ENCODE measurements at places on chromosomes 1 and 21.

- DNase-seq, result no peak
Observed at GRCh38 chr1:18732686-18733085, 102.0 kb downstream of the PAX7 start.

GRCh38 chr1:153795330-153795837 lies 20.2 kb downstream of the SLC27A3 start:
- no peak for DNase-seq

DNA sequence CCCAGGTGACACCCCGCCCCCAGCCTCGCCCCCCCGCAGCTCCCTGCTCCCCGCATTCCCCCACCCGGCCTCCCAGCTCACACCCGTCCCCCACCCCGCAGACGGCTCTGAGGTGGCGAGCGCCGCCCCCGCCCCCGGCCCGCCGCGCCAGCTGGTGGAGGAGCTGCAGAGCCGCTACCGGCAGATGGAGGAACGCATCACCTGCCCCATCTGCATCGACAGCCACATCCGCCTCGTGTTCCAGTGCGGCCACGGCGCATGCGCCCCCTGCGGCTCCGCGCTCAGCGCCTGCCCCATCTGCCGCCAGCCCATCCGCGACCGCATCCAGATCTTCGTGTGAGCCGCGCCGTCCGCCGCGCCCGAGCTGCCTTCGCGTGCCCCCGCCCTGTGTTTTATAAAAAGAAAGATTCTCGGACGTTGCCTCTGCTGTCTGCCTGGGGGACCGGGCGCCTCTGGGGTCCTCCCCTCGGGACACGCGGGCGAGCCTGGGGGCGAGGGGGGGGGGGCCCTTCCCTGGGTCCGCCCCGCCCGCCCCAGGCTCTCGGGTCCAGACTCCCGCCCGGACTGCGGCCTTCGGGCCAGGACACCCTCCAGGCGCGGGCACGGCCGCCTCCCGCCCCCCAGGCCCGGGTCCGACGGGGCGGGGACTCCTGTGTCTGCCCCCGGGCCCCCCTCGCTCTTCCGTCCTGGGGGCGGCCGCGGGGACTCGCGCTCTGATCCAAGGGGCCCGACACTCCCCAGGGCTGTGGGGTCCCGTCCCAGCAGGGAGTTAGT lies 1.6 kb upstream of the MMP23B start:
- DNase-seq, result peak; percentile 94

DNA sequence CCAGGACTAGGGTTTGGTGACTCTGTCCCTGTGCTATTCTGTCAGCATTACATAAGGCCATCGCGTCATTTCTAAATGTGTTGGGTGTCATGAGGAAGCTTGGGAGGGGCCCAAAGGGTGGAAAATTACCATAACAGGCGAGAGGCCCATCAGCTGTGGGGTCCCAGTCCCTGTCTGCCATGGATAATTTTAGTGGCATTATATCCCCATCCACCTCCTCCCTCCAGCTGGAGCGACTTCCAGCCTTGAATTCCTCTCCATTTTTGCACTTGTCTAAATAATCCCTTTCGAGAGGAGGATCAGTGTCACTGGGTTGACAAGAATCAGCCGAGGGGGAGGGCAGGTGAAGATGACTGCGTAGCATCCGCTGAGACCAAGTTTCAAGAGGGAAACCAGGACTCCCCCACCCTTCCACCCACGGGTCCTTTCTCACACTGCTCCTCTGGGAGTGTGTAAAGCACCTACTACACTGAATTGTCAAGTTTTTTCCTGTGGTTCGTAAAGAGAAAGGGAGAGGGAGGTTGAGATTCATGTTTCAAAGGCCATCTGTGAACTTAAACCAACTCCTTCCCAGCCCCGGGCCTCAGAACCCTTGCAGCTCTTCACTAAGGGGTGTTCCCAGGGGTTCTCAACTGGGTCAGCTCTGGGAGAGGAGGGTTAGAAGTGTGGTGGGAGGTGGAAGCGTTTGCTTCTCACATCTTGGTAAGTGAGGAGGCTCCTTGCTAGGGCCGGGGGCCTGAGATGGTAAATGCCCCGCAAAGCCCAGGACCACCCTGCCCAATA lies 29.2 kb downstream of the VASH2 start:
- peak; percentile 1 for DNase-seq

DNA sequence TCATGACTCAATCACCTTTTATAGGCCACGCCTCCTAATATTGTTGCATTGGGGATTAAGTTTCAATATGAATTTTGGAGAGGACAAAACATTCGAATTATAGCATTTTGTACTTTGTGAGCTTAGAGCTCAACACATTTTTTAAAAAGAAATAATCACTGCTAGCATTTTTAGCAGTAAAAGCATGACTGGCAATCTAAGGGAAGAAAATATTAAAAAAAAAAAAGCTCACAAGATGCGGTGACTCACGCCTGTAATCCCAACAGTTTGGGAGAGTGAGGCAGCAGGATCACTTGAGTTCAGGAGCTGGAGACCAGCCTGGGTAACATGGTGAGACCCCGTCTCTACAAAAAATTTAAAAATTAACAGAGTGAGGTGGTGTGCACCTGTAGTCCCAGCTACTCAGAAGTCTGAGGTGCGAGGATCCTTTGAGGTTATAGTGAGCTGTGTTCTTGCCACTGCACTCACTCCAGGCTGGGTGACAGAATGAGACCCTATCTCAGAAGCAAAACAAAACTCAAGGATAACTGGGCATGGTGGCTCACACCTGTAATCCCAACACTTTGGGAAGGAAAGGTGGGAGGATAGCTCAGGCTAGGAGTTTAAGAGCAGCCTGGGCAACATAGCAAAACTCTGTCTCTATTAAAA lies 28.8 kb upstream of the DIPK1A start:
- no peak for DNase-seq

DNA sequence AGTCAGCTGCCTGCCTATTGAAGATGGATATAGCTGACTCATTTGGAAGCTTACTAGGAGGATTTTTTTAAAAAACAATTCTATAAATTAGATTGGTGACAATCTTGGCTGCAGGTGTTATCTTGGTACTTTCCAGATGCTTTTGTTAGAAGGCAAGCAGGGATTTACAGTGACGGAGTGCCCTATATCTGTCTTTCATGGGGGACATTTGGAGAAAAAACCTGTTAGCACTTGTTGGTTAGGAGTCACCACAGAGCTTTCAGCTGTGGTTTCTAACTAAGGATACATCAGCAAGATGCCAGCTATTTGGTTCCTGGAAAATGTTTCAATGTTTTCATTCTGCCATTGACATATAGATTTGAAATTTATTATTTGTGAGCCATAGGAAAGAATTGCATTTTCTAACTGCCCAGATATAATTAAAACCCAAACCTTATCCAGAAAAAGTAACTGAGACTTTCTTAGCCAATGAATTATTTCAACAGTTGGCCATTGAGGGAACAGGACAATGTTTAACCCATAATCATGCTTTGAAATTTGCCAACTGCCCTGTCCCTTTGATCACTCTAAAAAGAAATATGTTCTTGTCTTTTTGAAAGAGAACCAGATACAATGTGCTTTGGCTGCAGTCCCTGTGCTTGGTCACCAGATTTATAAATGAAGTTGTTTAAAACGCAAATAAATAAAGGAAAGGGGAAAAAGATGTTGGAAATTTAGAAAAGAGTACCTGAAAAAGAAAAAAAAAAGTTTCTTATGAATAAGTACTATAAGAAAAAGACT lies 761.0 kb upstream of the CXADR start:
- no peak for DNase-seq

GRCh38 chr1:156608036-156608674 lies 6.9 kb upstream of the GPATCH4 start:
- DNase-seq, result peak; percentile 44

DNA sequence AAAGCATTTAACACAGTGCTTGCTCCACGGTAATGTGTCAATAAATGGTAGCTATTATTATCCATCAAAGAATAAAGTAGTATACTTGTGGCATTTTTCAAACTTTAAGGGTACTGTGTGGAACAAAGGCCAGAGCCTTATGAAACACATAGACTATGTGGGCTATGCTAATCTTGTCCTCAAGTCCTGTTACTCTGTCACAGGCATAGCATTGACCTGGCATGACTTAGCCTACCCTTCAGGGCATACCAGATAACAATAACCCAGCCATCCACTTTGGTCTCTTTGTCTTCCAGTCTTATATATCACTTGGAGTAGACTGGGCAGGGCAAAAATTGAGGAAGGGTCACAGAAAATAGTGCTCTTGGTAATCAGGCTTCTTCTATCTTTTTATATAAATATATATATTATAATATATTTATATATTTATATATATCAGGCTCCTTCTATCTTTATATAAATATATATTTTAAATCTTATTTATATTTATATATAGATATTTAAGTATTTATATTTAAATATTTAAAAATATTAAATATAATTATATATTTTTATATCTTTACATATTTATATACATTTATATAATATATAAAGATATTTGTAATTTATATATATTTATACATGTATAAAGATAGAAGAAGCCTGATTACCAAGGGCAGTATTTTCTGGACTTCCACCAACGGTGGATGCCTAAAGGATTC lies 66.1 kb upstream of the CNN3 start:
- DNase-seq, result no peak

DNA sequence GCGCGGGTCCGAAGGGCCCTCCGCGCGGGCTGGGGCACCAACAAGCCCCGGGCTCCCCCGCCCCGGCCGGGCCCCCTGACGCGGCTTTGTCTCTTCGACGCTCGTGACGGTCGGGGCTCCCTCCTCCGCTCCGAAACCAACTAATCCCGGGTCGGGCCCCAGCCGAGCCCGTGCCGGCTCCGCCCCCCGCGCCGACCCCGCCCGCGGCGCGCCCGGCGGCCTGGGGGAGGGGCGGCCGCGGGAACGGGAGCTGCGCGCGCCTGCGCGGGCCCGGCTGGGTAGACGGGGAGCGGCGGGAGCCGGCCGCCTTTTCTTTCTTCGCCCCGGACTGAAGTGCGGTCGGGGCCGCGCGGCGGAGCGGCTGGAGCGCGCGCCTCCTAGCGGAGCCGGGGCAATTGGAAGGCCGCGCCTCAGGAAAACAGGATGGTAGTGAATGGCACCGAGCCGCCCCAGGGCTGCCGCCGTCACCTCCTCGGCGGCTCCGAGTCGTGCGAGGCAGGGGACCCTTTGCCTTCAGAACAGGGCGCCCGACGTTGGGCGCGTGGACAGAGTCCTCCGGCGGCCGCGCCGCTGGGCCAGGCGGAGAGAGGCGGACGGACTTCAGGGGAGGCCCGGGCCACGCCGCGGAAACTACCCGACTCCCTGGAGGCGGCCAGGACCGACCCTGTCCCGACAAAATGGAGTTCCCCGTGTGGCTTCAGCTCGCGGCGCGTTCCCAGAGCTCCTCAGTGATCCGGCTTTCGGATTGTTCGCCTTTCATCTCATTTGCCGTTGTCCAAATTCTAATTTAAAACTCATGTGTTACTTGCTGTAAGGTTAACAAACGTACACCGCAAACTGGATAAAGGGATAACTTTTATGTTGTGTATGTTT lies at the start of gene TP53BP2:
Gene TP53BP2 (minus strand): TSS at position 138 of the 873 bp plus-strand sequence. CDS start 267 bp downstream, outside the sequence.
- peak; percentile 74 for DNase-seq

DNA sequence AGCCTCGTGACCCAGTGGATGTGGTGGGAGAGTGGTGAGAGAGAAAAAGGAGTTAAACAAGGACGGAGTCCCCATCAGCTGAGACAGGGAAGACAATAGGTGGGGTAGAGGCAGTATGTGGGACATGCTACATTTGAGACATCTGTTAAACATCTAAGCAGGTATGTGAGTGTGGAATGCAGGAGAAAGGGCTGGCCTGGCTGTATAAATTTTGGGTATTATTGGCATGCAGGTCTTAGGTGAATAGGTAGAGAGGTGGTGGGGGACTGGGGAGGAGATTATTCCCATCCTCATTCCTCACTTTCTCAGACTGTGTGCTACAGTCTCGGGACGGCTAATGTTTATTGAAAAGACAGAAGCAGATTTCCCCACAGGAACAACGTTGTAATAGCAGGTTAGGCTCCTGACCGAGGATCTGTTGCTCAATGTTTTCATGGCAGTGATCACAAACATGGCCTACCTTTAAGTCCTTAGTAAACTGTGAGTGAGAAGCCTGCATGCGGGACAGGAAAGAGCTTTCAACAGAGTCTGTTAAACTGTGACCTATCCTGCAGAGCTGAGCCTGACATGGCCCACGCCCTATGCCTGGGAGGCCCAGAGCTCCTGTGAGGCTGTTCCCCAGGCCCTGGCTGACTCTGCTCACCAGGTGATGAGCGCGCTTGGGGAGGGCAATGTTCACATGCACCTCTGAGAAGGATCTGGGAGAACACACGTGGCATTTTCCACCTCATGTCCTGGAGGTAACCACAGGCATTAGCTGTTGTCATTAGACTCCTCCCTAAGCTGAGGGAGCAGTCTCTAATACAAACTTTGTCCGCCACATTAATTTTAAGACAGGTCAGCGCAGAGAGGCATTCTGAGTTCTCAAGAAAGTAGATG lies 16.5 kb downstream of the VSIG8 start:
- DNase-seq, result no peak

GRCh38 chr1:117586747-117587498 lies 18.9 kb upstream of the TENT5C start:
- DNase-seq, result no peak

DNA sequence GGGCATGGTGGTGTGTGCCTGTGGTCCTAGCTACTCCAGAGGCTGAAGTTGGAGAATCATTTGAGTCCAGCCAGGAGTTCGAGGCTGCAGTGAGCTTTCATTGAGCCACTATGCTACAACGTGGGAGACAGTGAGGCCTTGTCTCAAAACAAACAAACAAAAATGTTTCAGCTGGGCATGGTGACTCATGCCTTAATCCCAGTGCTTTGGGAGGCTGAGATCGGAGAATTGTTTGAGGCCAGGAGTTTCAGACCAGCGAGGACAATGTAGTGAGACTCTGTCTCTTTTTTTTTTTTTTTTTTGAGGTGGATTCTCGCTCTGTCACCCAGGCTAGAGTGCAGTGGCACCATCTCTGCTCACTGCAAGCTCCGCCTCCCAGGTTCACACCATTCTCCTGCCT lies 5.0 kb upstream of the RPL5 start:
- DNase-seq, result no peak

- no peak for DNase-seq
Observed at GRCh38 chr1:41751804-41752513, 166.8 kb downstream of the HIVEP3 start.

DNA sequence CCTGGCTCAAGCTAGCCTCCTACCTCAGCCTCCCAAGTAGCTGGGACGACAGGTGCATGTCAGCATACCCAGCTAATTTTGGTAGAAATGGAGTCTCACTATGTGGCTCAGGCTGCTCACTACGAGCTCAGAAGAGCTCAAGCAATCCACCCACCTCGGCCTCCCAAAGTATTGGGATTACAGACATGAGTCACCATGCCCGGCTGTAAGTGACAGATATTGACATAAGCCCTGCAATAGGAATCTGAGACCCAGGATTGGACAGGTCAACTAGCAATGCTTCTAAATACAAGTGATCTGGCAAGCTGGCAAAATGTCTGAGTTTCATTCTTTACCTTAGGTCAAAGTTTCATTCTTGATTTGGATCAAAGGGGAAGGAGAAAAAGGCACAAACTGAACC lies 40.5 kb upstream of the H6PD start:
- no peak for DNase-seq

GRCh38 chr1:33122483-33123178 lies 41.7 kb downstream of the AZIN2 start:
- DNase-seq, result no peak

GRCh38 chr1:153292185-153292584 lies 20.6 kb downstream of the PGLYRP3 start:
- DNase-seq, result no peak

- no peak for DNase-seq
Observed at GRCh38 chr21:33973268-33973667, 57.7 kb upstream of the ATP5PO start.

GRCh38 chr1:181263444-181263843 lies 174.9 kb downstream of the IER5 start:
- DNase-seq, result no peak

Measured in T-cell (primary cell).